ENCODE measurements at places on chromosomes 1 and 21.

- ATAC-seq, result no peak
Measured at GRCh38 chr1:247539215-247539614, 3.0 kb upstream of the OR2C3 start.

- ATAC-seq, result no peak
Measured at GRCh38 chr21:29586696-29587095, 288.0 kb downstream of the BACH1 start.

DNA sequence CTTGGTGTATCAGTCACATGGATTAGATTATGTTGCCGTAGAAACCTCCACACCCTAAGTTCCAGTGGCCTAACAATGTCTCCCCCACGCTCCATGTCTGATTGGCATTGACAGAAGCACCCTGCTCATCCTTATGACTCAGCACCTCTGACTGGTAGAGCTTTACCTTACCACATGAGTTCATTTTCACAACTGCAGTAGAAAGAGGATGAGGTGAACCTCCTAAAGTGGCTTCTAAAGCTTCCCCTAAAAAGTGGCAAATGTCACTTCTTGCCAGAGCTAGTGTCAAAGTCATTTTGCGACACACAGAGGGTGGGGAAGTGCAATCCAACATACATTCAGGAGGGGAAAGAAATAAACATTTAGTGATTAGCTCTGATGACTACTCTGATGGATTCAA, 30.6 kb upstream of the LYPD8 start:
- no peak for ATAC-seq

DNA sequence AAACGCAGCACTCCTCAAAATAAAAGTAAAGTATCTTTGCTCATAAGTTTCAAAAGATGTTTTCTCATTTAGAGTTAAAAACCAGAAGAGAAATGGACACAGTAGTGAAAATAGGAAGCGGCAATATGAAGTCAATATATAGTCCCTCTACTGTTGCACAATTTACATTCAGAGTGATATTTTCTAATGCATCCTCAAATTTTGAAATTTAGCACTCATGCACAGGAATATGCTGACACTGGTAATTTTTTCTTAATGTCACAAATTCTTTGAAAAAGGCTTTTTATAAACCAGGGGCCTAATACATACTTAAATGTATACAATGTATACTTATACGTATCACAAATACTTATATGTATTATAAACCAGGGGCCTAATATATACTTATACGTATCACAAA, 19.5 kb downstream of the ST7L start:
- no peak for ATAC-seq

DNA sequence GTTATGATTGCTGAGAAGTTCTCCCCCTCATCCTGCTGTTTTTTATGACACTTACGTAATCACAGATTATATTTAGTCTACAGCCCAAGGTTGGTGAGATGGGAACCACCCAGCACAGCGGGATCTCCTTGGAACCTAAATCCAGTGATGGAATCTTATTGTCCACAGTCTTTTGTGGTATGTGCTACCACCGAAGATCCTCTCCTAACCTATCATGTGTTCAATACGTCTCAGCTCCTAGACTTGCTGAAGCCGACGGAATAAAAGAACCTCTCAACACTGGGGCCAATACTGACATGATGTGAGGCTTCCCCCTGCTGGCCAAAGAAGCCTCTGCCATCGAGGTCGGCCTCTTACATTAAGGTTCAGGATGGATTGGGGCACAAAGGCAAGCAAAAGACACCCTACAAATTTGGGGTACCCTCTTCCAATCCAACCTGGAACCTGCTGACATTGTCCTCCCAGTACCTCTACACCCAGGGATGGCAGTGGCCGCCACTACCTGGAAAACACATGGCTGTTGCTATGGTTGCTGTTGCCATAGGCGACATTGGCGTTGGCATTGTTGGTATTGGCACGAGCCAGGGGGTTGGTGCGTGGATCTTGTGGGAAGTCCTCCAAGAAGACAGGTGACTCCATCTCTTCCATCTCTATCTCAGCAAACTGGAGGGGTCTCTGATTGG, 19.4 kb upstream of the KIF21B start:
- ATAC-seq, result peak; percentile 44

DNA sequence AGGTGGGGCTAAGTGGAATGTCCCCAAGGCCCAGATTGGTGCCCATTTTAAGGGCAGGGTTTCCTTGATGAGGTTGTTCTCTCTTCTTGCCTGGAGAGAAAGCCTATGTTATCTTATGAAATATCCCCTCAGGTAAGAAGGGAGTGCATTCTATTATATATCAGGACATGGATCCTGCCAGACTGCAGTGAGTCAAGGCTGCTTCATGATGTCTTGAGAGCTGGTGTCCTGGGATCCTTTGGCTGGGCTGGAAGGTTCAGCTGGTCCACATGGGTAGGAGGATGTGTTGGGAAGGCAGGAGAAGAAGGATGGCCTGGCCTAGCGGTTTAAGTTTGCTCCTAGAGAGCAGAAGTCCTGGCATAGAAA, 207.6 kb downstream of the ROR1 start:
- ATAC-seq, result no peak

GRCh38 chr1:4756851-4757580, 102.6 kb downstream of the AJAP1 start:
- no peak for ATAC-seq

GRCh38 chr1:45325851-45326506, 716 bp upstream of the HPDL start:
- peak; percentile 7 for ATAC-seq

DNA sequence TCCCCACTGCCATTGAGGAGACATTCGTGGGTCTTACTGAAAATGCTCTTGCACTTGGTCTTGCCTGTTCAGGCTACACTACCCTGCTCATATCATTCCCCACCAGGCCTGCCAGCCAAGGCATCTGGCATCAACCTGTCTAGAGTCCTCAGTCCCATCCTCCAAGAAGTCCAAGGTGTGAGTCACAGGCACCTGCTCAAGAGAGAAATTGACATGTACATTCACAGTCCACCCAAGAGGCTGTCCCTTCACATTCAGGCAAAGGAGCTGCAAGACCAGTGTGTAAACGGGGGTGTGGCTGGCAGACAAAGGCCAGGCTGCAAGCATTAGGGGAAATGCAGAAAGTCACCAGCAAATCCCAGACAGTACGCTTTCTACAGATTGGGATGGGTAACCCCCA, 13.1 kb upstream of the PLA2G2C start:
- peak; percentile 40 for ATAC-seq

GRCh38 chr1:193697115-193697762, 510.8 kb upstream of the B3GALT2 start:
- no peak for ATAC-seq

DNA sequence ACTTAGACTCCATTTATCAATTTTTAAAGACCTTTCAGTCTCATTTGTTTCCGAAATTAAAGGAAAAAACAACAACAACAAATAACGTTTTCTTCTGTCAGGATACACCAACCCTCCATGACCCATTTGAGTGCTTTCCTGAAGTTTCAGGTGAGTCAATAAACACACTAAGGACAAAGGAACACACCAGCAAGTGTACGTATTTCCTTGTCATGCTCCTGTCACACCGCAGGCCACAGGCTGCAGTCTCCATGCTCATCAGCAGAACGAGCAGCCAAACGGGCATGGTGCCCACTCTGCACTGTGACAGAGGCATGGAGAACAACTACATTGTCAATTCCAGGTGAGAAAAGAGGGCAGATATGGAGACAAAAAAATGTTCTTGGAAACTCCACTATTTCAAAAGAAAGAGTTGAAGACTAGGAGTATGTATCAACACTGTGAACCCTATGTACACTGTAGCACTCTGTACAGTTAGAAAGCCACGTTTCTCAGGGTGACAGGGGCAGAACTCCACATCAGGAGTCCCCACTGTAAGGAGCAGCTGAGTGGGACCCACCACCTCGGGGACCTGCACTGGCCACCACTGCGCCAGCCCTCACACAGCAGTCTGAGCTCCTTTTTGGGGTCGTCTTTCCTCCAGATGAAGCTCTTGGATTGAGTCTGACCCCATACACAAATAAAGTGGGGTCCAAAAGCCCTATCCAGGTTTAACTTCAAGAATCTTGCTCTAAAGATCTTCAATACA, 2.6 kb downstream of the PTTG1IP start:
- no peak for ATAC-seq

DNA sequence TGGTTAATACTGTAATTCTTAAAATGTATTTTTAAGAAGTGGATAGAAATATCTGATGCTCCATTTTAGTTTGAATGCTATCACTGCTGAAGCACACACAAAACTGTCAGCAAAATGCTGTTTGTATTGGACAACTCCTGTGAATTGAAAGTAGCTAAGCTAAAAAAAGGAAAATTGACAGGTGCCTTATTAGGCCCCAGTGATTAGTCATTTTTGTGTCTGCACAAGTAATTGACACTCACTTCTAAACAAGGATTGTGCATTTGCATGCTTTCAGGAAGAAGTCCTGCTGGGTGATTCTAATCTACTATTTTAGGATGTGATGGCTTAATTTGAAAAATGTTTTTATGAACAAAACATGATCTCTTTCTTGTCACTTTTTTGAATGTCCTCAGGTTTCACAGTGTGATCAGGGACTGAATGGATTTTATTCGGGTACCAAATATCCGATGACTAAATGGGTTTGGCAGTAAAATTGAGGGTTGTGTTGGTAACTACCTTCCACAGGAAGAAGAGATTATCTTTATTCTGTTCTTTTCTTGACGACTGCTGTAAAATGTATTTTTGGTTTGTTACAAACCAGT, 13.0 kb upstream of the MAP3K7CL start:
- ATAC-seq, result no peak

GRCh38 chr1:240001177-240001740, 90.4 kb upstream of the FMN2 start:
- no peak for ATAC-seq

- no peak for ATAC-seq
Measured at GRCh38 chr1:17657436-17657835, 97.7 kb upstream of the ACTL8 start.

DNA sequence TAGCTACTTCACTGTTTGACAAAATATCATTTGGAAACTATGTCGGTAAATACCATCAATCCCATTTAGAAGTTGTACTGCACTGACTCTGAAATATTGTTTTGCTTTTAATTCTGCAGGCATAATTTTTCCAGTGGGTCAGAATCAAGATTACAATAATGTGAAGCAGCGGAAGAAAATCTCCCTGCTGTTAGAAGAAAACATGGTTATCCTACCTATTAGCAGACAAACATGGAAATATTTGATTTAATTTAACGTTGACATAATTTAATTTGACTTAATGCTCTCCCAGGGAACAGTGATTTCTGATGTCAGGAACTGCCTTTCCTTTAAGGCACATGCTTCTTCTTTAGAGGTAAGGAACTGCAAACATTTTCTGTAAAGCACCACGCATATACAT, 634.0 kb downstream of the LTN1 start:
- ATAC-seq, result no peak

DNA sequence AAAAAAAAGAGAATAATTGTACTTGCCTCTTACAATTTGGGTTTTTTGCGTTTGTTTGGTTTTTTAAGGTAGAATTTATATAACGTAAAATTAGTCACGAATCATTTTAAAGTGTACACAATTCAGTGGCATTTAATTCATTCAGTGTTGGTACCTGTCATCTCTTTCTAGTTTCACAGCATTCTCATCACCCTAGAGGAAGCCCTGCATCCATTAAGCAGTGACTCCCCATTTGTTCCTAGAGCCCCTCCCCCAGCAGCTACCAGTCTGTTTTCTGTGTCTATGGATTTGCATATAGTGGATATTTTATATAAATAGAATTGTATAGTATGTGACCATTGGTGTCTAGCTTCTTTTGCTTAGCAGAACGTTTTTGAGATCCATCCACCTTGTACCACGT, 233.2 kb upstream of the FMN2 start:
- ATAC-seq, result peak; percentile 48

DNA sequence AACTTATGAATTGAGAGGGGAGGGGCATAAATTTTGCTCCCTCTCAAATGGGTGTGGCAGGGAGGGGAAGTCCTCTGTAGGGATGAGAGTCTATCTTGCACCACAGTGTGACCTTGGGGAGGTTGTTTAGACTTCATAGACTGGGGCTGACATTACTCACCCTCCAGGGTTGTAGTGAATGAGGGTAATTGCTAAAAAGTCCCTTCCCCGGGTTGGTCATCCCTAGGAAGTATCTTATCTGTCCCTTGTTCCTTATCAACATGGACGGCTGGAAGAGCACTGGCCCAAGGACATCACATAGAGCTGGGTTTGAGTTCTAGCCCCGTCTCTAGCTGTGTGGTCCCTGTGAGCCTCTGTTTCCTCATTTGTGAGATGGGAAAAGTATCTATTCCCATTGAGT, 52.4 kb upstream of the SLC2A1 start:
- no peak for ATAC-seq

GRCh38 chr1:36699113-36699911, 216.6 kb upstream of the CSF3R start:
- ATAC-seq, result no peak

- peak; percentile 18 for ATAC-seq
Measured at GRCh38 chr1:6464514-6464836, 1.5 kb downstream of the TNFRSF25 start.

DNA sequence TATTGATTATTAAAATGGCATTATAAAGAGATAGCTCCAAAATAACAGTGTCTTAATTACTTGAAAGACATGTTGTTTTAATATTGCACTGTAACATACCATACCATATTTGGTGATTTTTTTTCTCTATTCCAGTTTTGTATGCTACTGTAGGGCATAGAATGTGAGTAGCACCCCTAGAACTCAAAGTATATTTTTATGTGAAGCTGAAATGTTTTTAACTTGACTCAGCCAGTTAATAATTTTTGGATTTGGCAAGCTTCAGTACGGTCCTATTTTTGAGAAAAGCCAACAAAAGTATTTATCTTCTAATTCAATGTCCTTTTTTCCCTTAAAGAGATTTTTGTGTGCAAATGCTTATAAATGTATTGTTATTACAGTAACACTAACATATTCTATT, 593.8 kb downstream of the USP25 start:
- ATAC-seq, result no peak

DNA sequence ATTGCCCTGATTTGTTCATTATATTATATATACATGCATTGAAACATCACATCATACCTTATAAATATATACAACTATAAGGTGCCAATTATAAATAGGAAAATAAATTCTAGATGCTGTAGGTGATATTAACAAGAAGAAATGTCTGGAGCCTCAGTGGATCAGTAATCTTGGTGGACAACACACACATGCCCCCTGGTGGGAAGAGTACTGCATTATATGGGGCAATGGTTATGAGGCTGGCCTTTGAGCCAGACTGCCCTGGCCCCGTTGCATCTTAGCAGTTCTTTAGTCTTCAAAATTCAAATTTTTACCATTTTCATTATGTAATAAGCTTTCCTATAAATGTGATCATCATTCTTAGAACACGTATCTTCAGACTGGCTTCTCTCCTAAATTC, 335.0 kb upstream of the GREM2 start:
- ATAC-seq, result peak; percentile 53

GRCh38 chr1:234484991-234485739, 6.2 kb upstream of the TARBP1 start:
- no peak for ATAC-seq

- no peak for ATAC-seq
Measured at GRCh38 chr1:202171292-202172014, 11.1 kb upstream of the PTPN7 start.

GRCh38 chr1:102732927-102733326, 375.4 kb downstream of the COL11A1 start:
- ATAC-seq, result no peak

Measured in motor neuron (in vitro differentiated cells).